Mesendoderm (in vitro differentiated cells): ENCODE measurements at places on chromosomes 2 and 18.

GRCh38 chr2:2075875-2076529 is 255.1 kb downstream of the MYT1L start:
- no peak for DNase-seq

- peak; percentile 89 for DNase-seq
Observed at GRCh38 chr2:121530212-121530705, 421 bp upstream of the RNU4ATAC start.

- no peak for DNase-seq
Observed at GRCh38 chr2:1628893-1629292, 115.4 kb downstream of the PXDN start.

DNA sequence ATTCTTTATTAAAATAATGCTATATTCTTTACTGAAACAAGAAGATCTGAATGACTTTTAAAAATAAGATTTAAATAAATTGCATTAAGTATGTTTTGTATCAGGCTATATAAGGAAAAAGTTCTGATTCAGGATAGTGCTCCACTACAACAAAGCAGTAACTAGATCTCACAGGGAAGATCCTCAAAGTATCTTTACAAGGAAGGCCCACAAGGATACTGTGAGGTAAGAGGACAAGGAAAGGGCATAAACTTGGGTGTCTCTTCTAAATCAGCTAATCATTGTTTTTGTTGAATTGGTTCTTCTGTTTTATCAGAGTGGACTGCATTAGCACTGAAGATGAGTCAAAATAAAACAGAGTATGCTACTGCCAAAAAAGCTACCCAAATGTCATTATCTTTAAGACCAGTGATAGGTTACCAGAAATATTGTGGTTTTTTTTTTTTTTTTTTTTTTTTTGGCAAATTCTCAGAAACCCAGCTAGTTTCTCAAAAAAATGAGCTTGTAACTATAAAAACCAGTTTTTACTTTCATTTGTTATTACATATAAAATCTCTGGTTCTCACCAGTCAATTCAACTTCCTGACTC is 160.9 kb downstream of the BAZ2B start:
- peak; percentile 4 for DNase-seq

DNA sequence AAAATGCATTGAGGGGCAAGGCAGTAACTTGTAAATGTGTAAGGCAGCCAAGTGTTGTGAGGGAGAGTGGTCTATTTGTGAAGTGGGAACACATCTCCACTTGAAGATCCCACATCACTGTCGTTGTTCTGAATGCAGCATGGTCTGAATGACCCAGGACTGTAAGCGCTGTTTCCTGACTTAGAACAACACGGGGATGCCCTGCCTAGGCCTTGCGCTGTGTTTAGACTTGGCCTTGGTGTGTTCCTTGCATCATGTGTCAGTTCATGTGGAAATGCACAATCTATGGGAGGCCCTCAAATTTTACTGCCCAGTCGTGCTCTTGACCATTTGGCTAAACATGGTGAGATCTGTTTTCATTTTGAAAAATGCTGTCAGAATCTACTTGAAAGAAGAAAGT is 205.1 kb downstream of the SOX11 start:
- no peak for DNase-seq

DNA sequence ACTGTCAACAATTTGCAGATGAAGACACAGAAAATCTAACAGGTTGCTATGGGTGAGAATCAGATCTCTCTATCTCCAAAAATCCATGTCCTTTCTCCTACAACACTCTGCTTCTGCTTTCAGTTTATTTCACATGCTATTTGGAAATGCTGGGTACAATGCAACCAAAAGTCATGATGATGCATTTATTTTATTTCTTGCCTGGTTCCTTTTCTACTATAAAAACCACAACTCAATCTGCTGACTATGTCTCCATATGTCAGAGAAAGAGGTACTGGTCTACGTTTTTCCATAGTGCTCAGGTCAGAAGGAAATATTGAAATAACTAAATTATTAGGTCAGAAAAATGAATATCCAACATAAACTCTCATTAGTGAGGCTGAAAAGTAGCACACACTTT is 20.5 kb downstream of the RAD51AP2 start:
- DNase-seq = no peak

DNA sequence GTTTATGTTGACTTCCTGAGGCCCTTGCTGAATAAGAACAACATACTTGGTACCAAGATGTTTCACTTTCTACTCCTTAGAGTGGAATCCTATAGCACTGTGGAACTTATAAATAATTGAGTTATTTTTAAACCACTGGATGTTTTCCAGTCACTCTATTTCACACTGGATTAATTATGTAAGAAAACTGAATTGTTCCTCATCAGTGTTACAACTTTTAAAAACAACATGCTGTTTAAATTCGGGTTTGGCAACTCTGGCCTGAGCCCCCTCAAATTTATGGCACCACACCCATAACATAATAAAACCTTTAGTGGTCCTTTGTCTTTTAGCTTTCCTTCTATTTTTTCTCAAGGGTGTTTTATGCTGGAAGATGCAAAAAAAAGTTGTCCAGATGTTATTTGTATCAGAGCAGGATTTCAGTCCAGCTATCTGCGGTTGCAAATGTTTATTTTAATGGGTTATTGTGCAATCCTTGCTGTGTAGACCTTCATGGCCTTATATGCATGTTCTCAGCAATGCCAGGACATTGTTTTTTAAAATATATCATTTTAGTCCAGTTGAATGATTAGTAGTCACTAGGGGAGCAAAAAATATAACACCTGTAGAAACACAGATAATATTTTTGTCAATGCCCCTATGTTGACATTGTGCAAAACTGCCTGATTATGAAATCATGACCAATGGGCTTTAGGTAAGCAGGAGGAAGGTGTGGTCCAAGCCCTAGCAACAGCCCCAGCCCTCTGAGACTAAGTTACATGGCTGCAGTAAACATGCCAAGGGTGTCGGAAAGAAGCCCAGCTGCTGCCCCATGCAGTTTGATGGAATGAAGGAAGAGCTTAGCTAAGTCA is 638.0 kb upstream of the ZEB2 start:
- peak; percentile 3 for DNase-seq

- DNase-seq = peak; percentile 52
Observed at GRCh38 chr2:12702168-12703121, 14.3 kb upstream of the TRIB2 start.

- DNase-seq = no peak
Observed at GRCh38 chr2:142100970-142101369, 29.8 kb downstream of the LRP1B start.

- peak; percentile 80 for DNase-seq
Observed at GRCh38 chr18:58201733-58202730, 158.0 kb downstream of the NEDD4L start.

- no peak for DNase-seq
Observed at GRCh38 chr2:68237404-68237803, 14.9 kb downstream of the PPP3R1 start.

GRCh38 chr2:238730001-238730669 is 117.8 kb upstream of the TWIST2 start:
- no peak for DNase-seq

DNA sequence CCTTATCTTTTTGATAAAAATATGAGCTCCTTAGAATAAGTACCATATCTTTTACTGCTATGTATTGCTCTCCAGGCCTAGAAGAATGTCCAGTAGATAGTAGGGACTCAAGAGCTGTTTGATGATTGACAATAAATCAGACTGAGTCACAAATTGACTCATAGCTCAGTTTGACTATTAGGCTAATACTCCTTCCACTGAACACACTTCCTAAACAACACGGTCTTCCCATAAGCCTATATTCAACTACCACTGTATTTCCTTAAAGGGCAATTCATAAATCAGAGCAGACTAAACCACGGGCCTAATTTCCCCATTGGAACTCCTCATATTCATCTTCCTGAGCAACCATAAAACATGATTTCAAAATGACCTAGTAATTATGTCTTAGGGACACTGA is 258.5 kb downstream of the ALK start:
- DNase-seq = no peak

DNA sequence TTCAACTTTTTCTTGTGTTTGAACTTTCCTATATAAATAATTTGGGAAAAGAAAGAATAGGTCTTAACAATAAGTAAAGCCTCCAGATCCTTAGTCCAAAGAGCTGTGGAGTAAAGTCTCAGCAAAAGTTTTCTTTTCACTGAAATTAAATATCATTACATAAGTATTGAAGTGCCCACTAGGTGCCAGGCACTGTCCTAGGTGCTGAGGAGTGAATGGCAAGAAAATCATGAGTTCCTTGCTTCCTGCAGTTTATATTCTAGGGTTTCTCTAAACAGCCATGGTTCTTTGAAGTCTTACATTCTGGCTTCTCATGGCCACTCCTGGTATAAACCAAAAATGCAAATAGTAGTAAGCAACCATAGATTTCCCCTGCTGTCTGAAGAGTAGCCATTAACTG is 59.7 kb downstream of the SPP2 start:
- no peak for DNase-seq

GRCh38 chr18:62991959-62992358 is 276.6 kb downstream of the PHLPP1 start:
- no peak for DNase-seq
